ENCODE measurements at places on chromosomes 5 and 9.
A peak's percentile ranks its signal among the peaks of the same experiment; 100 is the strongest.

DNA sequence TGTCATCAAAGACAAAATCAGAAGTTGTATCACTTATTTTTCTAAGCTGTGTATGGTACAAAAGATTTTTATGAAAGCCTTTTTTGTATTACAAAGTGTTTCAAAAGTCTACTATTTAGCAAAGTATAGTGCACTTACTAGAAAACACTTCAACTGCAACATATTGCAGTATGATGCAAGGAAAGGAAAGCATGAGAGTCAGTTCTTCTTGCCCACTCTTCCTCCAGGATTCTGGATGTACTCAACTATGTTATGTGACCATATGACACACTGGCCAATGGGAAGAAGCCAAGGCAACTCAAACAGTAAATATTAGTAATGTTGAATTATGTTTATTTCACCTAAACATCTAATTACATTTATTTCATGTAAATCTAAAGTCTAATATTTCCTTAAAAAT is 49.5 kb upstream of the TYRP1 start:
- DNase-seq = no peak

DNA sequence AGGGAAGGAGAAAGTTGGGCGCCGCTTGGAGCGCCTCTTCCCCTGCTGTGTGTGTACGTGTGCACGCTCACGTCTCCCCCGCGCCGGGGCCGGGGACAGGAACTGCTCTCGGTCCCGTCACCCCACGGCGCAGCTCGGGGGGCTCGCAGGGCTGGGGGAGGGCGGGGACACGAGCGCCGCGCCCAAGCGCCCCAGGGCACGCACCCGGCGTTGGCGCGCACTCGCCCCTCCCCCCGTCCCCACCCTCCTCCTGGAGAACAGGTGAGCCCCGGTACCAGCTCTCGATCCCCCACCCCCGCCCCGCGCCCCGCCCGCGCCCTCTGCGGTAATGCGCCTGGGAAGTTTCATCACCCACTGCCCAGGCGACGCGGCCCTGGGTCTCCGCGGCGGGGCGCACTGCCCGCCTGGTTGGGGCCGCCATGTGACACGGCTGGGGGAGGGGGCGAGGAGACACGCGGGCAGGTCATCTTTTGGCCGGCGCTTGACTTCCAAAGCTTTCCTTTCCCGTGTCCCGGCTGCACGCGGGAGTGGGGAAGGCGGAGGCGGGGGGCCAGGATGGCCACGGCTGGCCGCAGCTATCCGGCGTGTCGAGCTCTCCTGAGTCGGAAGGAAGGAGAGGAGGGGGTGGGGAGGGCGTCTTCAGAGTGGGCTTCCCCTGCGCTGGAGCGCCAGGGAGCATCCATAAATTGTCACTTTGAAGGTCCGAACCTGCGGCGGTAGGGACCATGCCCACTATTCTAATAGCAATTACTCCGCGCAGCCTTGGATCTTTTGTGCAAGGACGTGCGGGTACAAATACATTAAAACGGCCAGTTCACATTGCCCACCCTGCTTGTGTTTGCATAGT is 1.5 kb upstream of the STC2 start:
- DNase-seq = peak; percentile 57

DNA sequence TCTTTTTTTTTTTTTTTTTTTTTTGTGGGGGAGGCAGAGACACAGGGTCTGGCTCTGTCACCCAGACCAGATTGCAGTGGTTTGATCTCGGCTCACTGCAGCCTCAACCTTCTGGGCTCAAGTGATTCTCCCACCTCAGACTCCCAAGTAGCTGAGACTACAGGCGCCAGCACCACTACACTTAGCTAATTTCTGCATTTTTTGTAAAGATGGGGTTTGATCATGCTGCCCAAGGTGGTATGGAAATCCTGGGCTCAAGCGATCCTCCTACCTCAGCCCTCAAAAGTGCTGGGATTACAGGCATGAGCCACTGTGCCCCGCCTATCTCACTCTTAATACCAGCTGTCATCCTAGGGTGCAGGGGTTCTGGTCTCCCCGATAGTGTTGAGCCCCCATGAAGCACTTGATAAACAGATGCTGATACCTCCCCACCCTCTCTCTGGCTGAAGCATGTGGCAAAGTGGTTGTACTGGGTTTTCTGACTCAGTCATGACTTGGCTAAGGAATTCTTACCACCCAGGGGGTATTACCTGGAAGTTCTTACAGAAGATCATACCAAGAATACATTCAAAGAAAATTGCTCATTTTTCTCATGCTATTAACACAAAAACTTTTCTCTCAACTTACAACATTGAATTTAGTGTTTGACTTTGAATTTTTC is 110.2 kb upstream of the DAPK1 start:
- DNase-seq = no peak

DNA sequence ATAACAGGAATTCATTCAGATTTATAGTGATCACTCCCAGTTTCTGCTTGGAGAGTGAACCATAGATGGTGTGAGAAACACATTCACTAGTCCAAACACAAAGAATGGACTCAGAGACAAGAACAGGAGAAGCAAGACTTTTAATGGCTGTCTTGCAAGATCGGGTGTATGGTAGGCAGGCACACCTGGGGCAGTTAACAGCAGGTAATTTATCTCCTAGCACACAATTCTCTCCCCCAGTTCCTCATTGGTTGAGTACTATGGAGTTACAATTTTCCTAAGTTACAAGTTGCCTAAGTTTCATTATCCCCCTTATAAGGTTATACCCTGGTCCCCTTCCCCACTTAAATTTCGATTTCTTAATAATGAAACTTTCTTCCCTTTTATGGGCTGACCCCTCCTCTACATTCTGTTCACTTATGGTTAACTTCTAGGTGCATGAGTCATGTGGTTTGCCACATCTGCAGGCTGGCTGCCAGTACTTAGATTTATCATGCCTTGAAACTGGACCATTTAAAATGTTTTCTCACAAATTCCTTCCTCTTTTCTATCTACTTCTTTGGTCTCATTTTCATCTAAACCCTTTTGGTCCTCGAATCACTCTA is 623.3 kb downstream of the HINT1 start:
- no peak for DNase-seq

DNA sequence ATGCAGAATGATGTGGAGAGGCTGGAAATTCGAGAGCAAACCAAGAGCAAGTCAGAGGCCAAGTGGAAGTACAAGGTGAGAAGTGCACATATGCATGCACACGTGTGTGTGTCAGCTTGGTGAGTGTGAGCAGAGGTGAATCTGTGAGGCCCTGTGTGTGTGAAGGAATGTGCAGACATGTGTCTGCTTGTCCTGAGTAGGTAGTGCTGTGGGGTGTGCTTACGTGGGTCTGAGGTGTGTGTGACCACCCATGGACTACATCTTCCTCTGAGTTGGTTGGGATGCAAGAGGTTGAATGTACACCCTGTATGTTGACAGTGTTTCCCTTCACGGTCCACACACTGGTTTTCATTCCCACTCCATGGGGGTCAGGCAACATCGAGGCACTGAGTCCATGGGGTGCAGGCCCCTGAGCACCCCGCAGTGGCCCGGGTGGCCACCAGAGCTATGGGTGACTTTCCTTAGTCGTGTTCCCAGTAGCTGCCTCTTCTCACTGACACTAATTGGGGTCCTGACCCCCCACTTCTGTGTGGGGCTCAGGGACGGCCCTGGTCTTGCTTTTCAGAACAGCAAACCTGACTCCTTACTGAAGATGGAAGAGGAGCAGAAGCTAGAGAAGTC is 86.7 kb downstream of the PHF2 start:
- peak; percentile 14 for DNase-seq
